ENCODE measurements at places on chromosomes 1 and 21. TPM values are rescaled to one million over a fixed set of nuclear protein-coding genes. Genes with fewer than 3 reads are reported as not detected.

- DNase-seq, result no peak
Measured at GRCh38 chr1:227654858-227655752, 80.0 kb downstream of the JMJD4 start.

- DNase-seq, result no peak
Measured at GRCh38 chr1:2228157-2228594, at the start of gene SKI. SKI (plus strand) TSS chr1:2228319; CDS start chr1:2228767, 448 bp downstream.

GRCh38 chr1:13619909-13620308 is 36.3 kb downstream of the PDPN start:
- no peak for DNase-seq

GRCh38 chr1:233730380-233730779 is 116.5 kb downstream of the KCNK1 start:
- DNase-seq, result no peak

GRCh38 chr1:218718977-218719376 is 373.8 kb downstream of the TGFB2 start:
- DNase-seq, result no peak

DNA sequence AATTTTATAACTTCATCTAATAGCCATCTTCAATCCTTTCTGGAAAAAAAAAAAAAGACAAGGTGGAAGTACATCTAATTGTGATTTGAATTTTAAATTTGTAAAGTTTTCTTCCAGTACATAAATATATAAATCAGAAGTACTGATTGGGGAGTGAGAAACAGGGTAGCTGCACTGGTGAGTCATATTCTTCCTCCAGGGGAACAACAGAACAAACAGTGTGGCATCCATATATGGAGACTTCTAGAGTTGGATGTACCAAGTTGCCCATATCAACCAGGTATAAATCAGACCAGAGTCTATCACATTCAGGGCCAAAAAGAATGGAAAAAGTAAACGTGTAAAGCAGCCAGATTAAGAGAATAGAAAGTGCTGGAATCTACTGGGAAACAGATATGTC is 66.0 kb upstream of the NRIP1 start:
- no peak for DNase-seq

DNA sequence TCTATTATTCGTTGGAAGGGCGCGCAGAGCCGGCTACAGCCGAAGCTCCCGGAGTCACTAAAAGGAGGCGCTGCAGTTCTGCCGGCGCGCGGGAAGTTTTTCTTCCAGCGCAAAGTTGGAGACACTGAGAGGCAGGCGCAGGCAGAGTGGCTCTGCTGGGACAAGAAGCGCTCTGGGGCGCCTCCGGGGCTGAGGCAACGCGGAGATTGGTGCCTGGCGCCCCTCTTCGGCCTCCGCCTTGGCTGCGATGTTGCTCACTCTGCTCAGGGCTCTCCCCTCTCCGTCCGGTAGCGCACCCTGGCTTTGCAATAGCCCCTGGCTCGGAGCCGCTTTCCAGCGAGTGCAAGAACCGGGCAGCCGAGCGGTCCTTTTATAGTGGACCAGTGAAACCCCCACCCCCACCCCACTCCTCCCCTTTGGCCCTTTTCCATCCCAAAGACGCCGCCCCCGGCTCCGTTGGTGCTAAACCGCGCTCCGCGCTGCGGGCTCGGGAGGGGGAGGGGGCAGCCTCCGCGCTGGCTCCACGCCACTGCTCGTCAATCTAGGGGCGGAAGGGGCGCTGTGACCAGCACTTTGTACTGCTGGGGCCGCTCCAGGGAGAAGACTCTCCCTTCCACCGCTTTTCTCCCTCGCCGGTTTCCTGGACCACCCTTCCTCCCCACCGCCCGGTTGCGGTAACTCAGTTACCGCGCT is at the start of gene ADAMTS1:
ADAMTS1 (minus strand) TSS at position 344 of the 693 bp plus-strand sequence. CDS start 455 bp downstream, outside the sequence.
- peak; percentile 72 for DNase-seq

- DNase-seq, result no peak
Measured at GRCh38 chr1:95021119-95021518, 51.6 kb downstream of the ALG14 start.

GRCh38 chr1:170562646-170563338 is 30.8 kb downstream of the GORAB start:
- DNase-seq, result no peak

GRCh38 chr1:20964540-20965484 is 177.7 kb upstream of the HP1BP3 start:
- DNase-seq, result peak; percentile 23

DNA sequence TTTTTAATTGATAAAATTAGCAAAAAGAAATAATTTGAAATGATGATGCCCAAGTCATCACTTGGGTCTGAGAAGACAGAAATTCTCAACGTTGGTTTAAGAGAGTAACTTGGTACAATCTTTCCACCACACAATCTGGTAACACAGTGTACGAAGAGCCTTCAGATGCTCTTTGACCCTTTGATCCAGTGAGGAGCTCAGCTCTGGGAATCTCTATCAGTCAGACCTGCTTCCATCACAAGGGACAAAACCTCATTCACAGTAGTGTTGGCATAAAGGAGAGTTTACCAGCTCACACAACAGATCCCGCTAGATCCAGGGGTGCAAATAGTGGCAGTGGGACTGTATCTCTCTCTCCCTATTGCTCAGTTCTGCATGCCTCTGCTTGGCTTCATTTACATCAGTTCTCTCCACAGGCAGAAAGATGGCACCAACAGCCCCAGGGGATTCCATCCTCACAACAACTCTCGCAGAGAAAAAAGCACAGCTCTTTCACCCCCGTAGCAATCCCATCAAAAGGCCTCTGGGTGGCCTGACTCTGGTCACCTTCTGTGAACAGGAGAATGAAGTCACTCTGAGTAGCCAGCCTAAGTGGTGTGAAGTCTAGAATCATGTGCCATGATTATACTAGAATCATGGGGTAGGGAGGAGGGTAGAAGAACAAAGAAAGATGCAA is 119.7 kb downstream of the ZNF281 start:
- DNase-seq, result no peak

DNA sequence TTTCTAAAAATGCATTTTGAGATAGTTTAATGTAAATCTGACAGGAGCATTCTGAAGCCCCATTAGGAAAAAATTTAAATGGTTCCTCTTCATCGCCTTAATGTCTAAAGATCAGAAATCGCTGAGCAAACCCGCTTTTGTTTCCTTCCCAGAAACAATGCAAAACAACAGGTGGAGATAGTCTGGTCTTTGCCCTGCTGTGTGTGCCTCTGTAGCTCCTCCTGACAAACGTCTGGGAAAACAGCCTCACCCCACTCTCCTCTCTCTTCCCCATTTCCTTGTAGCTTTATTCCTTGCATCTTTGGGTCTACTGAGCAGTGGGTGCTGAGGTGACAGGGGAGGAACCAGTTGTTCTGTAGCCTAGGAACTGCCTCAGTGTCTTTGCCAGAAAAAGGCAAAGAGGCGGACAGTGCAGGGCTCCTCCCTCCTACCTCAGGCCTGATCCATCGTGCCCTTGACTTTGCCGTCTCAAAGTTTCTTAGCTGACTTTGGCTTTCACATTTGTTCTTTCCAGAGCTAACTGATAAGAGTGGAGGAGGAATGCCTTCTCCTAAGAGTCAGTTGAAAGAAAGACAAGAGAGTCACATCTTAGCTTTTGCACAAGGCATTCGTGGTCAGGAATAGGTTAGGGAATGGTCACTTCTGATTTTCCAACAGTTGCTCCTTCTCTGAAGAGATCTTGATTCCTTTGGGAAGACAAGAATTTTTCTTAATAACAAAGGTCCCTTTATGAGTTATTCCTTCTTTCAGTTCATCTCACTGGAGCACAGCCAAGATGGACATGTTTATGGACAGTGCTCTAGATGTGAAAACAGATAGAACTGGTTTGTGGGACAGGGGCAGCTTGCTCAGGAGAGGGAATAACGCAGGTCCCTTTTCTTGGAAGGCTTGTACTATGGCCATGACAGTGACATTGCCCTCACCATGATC is 24.9 kb downstream of the SYT11 start:
- peak; percentile 5 for DNase-seq

- no peak for DNase-seq
Measured at GRCh38 chr1:103435443-103435842, 90.1 kb upstream of the RNPC3 start.

GRCh38 chr21:33924766-33925100 is 9.1 kb upstream of the ATP5PO start:
- peak; percentile 32 for DNase-seq

DNA sequence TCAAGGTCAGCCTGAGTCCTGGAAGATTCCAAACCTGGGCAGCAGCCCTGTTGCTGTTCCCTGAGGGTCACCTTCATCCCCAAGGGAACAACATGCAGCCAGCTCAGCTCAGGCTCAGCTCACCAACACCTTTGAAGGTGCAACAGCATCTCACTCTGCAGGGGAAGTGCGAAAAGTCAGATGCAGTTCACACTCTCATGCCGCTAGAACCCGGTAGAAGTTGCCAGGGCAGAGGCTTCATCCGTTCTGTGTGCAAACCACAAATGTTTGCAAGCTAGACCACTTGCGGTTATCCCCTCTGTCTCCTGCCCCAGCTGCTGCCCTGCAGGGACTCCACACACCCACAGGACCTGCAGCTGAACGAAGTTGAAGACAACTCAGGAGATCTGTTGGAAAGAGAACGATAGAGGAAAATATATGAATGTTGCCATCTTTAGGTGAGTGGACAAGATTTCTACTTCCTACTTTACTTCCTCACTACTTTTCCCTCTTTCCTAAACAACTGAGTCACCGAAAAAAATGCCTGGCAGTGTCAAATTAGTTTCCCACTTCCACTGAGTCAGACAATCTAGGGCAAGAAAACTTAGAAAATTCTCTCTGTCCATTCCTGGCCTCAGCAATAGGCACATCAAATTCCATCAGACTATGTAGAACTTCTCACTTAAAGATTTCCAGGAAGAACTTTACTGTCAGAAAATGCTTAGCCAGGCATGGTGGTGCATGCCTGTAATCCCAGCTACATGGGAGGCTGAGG is 1.8 kb upstream of the FCRL6 start:
- no peak for DNase-seq

- no peak for DNase-seq
Measured at GRCh38 chr1:116501125-116501869, 69.5 kb downstream of the CD58 start.

- DNase-seq, result no peak
Measured at GRCh38 chr1:91499904-91500755, 521 bp upstream of the CDC7 start.

DNA sequence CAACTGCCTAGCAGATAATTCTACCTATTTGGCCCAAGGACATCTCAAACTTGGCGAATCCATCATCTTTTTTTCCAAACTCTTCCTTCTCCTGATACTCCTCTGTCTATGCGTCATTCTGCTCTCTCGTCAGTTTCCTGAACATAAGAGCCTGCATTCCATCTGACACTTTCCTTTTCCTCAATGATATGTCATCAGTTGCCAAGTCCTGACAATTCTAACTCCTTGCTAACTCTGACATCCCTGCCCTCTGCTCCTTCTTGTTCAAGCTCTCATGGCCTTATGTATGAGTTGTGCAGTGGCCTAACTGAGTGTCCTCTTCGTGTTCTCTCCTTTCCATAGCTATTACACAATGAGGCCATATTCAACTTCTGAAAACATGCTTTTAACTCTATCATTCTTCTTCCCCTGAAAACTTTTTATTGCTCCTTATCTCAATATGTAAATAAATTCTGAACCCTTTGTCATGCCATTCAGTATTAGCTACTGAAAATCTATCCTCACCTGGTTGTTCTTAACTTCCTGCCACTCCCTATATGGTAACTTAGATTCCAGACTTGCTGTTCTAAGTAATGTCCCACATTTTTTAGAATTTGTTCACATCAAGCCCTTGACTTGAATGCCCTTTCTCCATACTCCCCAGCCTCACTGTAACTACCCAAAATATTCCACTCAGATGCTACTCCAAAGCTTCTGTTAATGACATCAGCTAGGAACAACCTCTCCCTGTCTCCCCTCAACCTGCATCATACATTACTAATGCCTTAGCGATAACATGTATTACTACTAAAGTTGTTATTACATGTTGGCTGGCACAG is 11.5 kb downstream of the PALMD start:
- DNase-seq, result no peak

- DNase-seq, result no peak
Measured at GRCh38 chr1:45574105-45574626, 9.7 kb upstream of the NASP start.

DNA sequence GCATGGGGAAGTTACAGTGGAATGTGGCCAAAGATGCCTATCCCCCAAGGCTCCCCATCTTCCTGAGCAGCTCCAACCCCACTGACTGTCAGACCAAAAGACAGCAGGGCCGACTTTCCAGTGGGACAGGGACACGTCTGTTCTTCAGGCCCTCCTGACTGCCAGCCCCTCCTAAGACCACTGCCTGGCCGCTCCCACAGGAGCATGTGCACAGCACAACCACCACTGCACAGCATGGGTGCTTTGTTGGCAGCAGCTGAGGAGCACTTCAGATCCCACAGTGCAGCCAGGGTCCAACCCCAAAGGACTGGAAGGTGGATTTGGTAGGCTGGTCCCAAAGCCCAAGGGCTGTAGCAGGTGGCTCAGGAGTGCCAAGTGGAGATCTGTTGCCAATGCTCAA is 648.3 kb upstream of the BRINP3 start:
- DNase-seq, result no peak

DNA sequence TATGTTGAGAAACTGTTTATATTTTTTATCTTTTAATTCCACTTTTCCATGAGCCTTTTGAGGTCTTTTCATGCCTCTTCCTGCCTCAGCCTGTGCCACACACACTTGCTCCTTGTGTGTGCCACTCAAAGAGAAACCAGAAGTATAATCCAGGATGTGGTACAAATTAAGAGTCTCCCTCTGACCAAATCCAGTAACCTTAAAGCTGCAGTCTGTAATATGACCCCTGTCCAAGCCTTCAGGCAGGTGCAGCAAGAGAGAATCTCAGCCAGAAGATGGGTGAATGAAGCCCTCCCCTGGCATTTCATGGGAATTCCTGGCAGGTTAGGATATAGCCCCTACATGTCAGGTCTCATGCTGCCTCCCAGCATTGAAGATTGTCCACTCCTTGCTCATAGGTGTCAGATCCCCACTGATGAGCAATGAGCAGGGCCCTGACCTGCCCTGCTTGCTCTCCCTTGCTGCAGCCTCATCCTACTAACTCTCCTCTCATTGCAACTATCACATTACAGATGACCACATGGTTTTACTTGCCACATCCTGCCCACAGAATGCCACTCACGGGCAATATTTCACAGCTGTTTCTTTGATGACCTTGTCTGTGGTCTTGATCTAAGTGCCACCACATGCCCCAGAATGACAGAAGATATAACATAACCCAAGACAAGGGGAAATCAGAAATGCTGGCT is 169.3 kb downstream of the SEC16B start:
- no peak for DNase-seq

GRCh38 chr1:50523548-50523947 is 100.3 kb upstream of the DMRTA2 start:
- no peak for DNase-seq

Gene SPATA45
- not detected for total RNA-seq

Gene CFHR5
- not detected for total RNA-seq

Gene IGFN1
- total RNA-seq, result not detected

Gene DYRK3
- 1.2 TPM for total RNA-seq

Gene TSNAX
- total RNA-seq, result 30.7 TPM

Gene ARHGAP29
- total RNA-seq, result 6.3 TPM

Gene CLDN8
- total RNA-seq, result 89.0 TPM

Gene UBE2U
- total RNA-seq, result not detected

Gene NBPF4
- total RNA-seq, result not detected

Gene TSPAN1
- total RNA-seq, result 2,050 TPM

Gene C1orf210
- total RNA-seq, result 97.8 TPM

Gene TNFRSF4
- 0.55 TPM for total RNA-seq

Gene PDE9A
- 117 TPM for total RNA-seq
